ENCODE measurements at places on chromosomes 2 and 18.

DNA sequence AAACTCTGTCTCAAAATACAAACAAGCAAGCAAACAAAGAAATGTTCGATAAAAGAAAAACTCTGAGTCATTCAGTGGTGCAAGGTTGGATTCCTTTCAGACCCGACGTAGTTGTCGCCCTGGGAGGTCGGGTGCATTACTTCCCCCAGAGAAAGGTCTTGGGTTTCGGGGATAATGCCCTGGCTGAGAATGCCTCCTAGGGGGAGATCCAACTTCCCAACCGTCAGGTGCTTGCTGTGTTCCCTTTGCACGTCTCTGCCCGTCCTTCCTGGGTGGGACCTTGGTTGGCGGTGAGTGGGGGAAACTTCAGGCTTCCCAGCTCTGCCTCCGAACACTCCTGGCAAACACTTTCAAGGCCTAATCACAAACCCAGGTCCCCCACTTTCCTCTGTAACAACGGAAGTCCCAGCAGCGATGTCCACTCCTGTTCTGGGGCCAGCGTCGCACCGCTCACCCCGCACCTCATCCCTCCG is 609 bp downstream of the TPGS2 start:
- H3K36me3 ChIP-seq, result peaks cover under 1% of the 10 kb centered on the region
- peak overlapping the region; percentile 71 for H3K4me3 ChIP-seq
- peaks cover 1% of the 10 kb centered on the region for H3K4me1 ChIP-seq
- H3K27me3 ChIP-seq, result no peaks in the 10 kb centered on the region
- peak; percentile 78 for DNase-seq

GRCh38 chr2:27148801-27149439 is at the start of gene TCF23:
TSS of gene TCF23 (plus strand) at chr2:27149004. CDS start at chr2:27149134, 130 bp downstream.
- H3K4me3 ChIP-seq, result no peak within 1 kb of the TSS
- H3K27me3 ChIP-seq, result peaks cover 23% of the 10 kb centered on the region
- H3K27ac ChIP-seq, result no peak within 1 kb of the TSS

GRCh38 chr2:70965506-70965905 is 12.9 kb upstream of the ANKRD53 start:
- H3K4me3 ChIP-seq, result no peak overlapping the region
- no peak for DNase-seq
- peaks cover 7% of the 10 kb centered on the region for H3K4me1 ChIP-seq
- H3K27ac ChIP-seq, result no peak overlapping the region
- no peaks in the 10 kb centered on the region for H3K36me3 ChIP-seq

DNA sequence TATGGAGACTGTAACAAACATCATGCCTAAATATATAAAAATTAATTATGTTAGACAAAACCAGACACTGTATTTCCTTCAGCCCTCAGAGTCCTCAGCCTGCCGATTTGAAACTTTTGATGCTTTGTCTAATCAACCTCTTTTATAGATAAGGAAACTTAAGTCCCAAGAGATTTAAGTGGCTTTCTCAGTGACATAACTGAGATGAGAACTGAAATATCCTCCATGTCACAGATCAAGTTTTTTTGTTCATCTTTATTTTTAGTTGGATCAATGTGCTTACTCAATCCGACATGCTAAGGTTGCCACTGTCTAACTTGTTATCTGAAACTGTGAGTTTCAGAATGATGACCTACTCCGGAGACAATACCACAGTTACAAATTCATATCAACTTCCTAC is 72.3 kb downstream of the BARD1 start:
- H3K27ac ChIP-seq, result no peak overlapping the region
- DNase-seq, result no peak
- no peaks in the 10 kb centered on the region for H3K36me3 ChIP-seq
- H3K4me1 ChIP-seq, result no peaks in the 10 kb centered on the region
- H3K4me3 ChIP-seq, result no peak overlapping the region

GRCh38 chr2:231452799-231453508 is 11.3 kb downstream of the NCL start:
- peaks cover 37% of the 10 kb centered on the region for H3K36me3 ChIP-seq
- no peak overlapping the region for H3K4me3 ChIP-seq
- peaks cover 3% of the 10 kb centered on the region for H3K4me1 ChIP-seq
- peak; percentile 13 for DNase-seq
- H3K27ac ChIP-seq, result peak overlapping the region; percentile 21

GRCh38 chr2:238081150-238081549 is 19.0 kb upstream of the ESPNL start:
- no peak overlapping the region for H3K4me3 ChIP-seq
- peaks cover 35% of the 10 kb centered on the region for H3K36me3 ChIP-seq
- H3K27ac ChIP-seq, result no peak overlapping the region
- no peaks in the 10 kb centered on the region for H3K4me1 ChIP-seq

DNA sequence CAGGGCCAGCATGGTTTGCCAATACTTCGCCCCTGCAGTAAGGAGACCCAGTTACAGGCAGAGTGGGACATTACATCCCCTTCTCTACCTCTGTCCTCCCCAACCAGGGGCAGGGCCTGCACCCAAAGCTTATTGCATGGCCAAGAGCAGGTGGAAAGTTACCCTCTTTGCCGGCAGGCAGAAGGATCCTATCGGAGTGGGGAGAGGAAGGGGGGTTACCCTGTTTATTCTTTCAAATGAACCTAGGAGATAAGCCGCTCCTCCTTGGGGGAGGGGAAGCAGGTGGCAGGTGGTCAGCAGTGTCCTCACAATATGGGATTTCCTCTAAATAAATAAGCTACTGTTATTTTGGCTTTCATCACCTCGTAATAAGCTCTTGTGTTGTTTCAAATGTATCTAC is 53.9 kb downstream of the SPATS2L start:
- no peaks in the 10 kb centered on the region for H3K27me3 ChIP-seq
- no peak for DNase-seq
- H3K36me3 ChIP-seq, result no peaks in the 10 kb centered on the region

GRCh38 chr2:70837980-70838925 is 2.6 kb upstream of the CD207 start:
- peaks cover 17% of the 10 kb centered on the region for H3K27me3 ChIP-seq
- no peak for DNase-seq
- no peak overlapping the region for H3K27ac ChIP-seq
- H3K4me3 ChIP-seq, result no peak overlapping the region
- no peaks in the 10 kb centered on the region for H3K36me3 ChIP-seq

GRCh38 chr18:6024745-6025248 is 129.5 kb upstream of the TMEM200C start:
- H3K27ac ChIP-seq, result no peak overlapping the region

DNA sequence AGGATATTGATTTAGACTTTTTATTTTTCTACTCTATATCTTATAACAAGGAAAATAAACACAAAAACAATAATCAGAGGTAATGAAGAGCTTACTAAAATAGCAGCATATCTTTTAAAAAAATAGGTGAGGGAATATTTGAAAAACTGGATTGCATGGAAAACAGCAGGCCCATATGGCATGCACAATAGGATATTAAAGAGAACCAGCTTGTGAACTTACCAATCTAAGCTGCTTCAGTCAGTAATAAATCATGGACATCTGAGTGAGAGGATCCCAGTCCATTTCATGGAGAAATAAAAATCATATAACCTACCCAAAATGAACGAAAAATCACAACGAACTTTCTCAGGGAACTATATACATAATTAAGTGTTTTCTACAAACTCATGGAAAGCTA is 634.6 kb downstream of the ADCYAP1 start:
- no peak overlapping the region for H3K4me3 ChIP-seq
- H3K27ac ChIP-seq, result no peak overlapping the region
- DNase-seq, result no peak
- H3K4me1 ChIP-seq, result no peaks in the 10 kb centered on the region
- no peaks in the 10 kb centered on the region for H3K36me3 ChIP-seq

- no peaks in the 10 kb centered on the region for H3K4me1 ChIP-seq
- H3K4me3 ChIP-seq, result peak overlapping the region; percentile 42
- DNase-seq, result no peak
- H3K27me3 ChIP-seq, result peaks cover 7% of the 10 kb centered on the region
Observed at GRCh38 chr2:173990245-173990644, 25.1 kb upstream of the SP3 start.

GRCh38 chr2:129705085-129705484 is 274.4 kb upstream of the RAB6C start:
- H3K4me3 ChIP-seq, result no peak overlapping the region
- no peak for DNase-seq
- no peaks in the 10 kb centered on the region for H3K4me1 ChIP-seq
- H3K27ac ChIP-seq, result no peak overlapping the region
- H3K36me3 ChIP-seq, result no peaks in the 10 kb centered on the region

- H3K27me3 ChIP-seq, result no peaks in the 10 kb centered on the region
- H3K4me3 ChIP-seq, result no peak overlapping the region
- DNase-seq, result peak; percentile 24
- no peaks in the 10 kb centered on the region for H3K4me1 ChIP-seq
- H3K36me3 ChIP-seq, result no peaks in the 10 kb centered on the region
- no peak overlapping the region for H3K27ac ChIP-seq
Observed at GRCh38 chr2:178700922-178701342, 106.3 kb downstream of the TTN start.

DNA sequence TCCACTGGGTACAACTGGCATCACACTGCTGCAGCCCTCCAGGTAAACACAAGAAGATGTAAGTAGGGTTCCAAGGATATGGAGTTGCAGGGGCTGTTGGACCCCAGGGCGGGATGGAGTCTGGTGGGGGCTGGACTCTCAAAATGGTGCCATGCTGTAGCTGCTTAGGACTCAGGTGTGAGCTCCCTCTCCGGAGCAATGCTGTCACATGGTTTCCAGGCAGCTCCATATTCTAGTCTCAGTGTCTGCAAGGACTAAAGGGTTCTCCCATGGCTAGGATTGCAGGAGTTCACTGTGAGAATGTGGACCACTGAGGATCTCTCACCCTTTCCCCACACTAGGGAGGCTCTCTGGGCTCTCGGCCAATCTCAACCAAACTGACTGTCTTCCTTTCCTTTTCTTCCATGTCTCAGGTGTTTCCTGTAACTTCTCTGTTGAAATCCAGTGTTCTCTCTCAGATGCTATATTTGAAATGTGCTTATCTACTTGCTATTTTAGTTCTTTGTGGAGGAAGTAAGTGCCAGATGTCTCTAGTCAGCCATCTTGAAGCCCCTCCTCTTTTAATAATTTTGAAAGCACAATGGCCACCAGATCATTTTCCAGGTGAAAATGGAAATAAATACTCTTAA is 57.6 kb downstream of the CCNT2 start:
- H3K27me3 ChIP-seq, result no peaks in the 10 kb centered on the region
- no peaks in the 10 kb centered on the region for H3K4me1 ChIP-seq
- no peak overlapping the region for H3K4me3 ChIP-seq
- no peak overlapping the region for H3K27ac ChIP-seq
- DNase-seq, result no peak

DNA sequence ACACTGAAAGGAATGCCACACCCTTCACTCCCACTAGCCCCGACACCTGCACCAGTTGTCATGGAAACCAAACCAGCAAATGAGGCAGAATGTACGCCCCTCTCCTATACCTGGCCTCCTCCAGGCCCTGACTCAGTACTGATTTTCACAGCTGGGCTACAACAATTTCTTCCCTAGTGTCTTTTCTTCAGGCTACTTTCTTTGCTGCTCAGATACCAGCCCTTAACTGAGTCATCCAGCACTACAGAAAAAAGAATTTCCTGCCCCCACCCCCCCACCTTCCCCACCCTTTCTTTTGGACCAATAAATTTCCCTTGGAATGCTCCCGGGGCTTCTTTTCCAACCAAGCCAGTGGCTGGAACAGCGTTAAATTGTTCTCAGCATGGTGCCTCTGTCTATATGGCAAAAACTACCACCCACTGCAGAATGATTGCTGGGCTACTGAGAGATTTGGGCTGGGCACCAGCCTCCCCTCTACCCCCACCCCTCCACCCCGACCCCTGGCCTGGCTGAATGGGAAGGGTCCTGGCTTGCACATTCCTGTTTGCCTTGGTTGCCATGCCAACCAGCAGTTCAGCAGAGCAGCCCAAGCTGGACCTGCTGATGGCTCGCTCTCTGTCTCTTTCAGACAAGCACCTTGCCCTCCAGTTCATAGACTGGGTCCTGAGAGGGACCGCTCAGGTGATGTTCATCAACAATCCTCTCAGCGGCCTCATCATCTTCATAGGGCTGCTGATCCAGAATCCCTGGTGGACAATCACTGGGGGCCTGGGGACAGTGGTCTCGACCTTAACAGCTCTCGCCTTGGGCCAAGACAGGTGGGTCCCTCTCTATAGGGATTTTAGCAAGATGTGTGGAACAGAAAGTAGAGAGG is 11.3 kb downstream of the SLC14A2 start:
- peaks cover 5% of the 10 kb centered on the region for H3K27me3 ChIP-seq
- H3K4me1 ChIP-seq, result peaks cover 29% of the 10 kb centered on the region
- DNase-seq, result peak; percentile 22
- peak overlapping the region; percentile 78 for H3K27ac ChIP-seq
- no peaks in the 10 kb centered on the region for H3K36me3 ChIP-seq
- no peak overlapping the region for H3K4me3 ChIP-seq

DNA sequence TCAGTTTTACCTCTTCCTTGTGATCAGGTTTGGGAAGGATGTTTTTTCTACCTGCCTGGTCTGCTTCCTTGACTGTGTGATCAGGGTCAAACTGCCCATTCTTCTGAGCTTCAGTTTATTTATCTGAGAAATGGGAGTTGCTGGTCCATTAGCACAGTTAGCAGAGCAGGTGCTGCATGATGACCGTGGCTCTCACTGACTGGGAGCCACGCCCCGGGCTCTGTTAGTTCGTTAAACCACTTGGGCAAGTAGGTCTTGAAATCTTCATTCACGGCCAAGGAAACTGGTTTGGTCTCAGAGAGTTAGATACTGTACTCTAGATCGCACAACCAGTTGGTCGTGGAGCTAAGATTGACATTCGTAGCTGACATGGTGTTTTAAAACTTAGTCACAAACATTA is 41.7 kb downstream of the INPP5D start:
- no peak overlapping the region for H3K27ac ChIP-seq
- H3K36me3 ChIP-seq, result no peaks in the 10 kb centered on the region
- H3K27me3 ChIP-seq, result peaks cover 17% of the 10 kb centered on the region
- H3K4me1 ChIP-seq, result no peaks in the 10 kb centered on the region

DNA sequence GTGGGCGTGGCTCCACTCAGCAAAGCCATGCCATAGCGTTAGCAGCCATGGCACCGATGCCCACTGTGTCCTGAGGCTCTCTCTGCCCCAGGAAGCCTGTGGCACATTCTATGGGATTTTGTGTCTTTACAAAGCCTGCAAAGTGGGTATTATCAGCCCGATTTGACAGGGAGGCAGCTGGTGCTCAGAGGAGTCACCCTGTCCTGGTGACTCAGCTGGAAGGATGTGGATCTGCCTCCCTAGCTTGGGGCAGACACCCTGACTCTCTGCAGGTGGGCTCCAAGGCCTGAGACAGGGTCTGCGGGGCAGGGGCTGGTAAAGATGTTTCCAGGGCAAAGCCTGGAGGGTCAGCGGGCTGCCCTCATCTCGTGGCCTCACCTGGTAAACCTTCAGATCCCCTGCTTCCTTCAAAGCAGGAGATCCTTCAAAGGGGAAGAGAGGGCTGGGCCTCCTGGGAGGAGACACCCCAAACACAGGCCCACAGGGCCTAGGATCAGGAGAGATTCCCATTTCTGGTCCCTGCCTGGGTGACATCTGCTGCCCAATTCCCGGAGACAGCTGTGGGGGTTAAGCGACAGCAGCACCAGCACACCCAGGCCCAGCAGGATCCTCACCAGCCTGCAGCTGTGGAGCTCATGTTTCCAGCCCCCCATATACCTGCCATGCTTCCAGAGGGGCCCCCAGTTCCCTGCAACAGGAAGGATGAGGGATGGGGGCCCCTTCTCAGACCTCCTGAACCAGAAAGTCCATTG is 3.0 kb upstream of the ASB1 start:
- peaks cover 4% of the 10 kb centered on the region for H3K36me3 ChIP-seq
- no peaks in the 10 kb centered on the region for H3K27me3 ChIP-seq
- DNase-seq, result no peak
- peaks cover 34% of the 10 kb centered on the region for H3K4me1 ChIP-seq
- H3K27ac ChIP-seq, result no peak overlapping the region

- H3K27ac ChIP-seq, result no peak overlapping the region
- no peaks in the 10 kb centered on the region for H3K27me3 ChIP-seq
- peaks cover 14% of the 10 kb centered on the region for H3K4me1 ChIP-seq
- peak; percentile 56 for DNase-seq
Observed at GRCh38 chr2:27019931-27020855, 12.6 kb upstream of the TMEM214 start.

Data from mesenchymal stem cell (in vitro differentiated cells and primary cell).